Left cardiac atrium (tissue), 4 donors: ENCODE measurements at places on chromosomes 11 and 22. TPM values are rescaled to one million over a fixed set of nuclear protein-coding genes. Genes with fewer than 3 reads are reported as not detected.

Gene HEPN1
- total RNA-seq, result not detected

Gene GAL
- total RNA-seq, result not detected

Gene GRK3
- 12.2 TPM for total RNA-seq

Gene CNTF
- total RNA-seq, result 1.5 TPM

Gene KCNK7
- 0.31 TPM for total RNA-seq

Gene LRRC4C
- total RNA-seq, result 1.6 TPM

Gene USP2
- 65.8 TPM for total RNA-seq

DNA sequence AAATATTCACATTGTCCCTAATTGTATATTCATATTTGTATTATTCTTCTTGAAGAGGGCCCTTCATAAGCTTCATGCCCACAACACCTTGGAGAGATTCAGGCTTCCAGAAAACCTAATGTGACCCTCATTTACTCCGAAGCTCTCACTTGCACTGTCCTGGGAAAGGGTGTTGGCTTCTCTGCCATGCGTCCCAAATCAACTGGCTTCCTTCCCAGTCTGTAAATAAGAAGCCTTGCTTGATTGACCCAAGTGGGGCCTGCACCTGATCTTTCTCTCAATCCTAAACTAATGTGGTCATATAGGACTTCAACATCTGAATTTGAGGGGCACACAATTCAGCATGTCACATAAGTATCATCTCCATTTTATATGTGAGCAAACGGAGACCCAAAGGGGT is 40.5 kb upstream of the ZBTB16 start:
- no peak for DNase-seq

- DNase-seq, result no peak
These were observed 4.4 kb downstream of the ASCL2 start for GRCh38 chr11:2265854-2266585.

- no peak for DNase-seq
These were observed 15.6 kb downstream of the KIAA1671 start for GRCh38 chr22:24968066-24968561.

GRCh38 chr11:66251809-66252208 is 16.6 kb upstream of the RAB1B start:
- DNase-seq, result no peak

GRCh38 chr11:92902417-92902816 is 67.0 kb upstream of the MTNR1B start:
- no peak for DNase-seq

- no peak for DNase-seq
These were observed 24.7 kb upstream of the PARVB start for GRCh38 chr22:43999378-43999777.

DNA sequence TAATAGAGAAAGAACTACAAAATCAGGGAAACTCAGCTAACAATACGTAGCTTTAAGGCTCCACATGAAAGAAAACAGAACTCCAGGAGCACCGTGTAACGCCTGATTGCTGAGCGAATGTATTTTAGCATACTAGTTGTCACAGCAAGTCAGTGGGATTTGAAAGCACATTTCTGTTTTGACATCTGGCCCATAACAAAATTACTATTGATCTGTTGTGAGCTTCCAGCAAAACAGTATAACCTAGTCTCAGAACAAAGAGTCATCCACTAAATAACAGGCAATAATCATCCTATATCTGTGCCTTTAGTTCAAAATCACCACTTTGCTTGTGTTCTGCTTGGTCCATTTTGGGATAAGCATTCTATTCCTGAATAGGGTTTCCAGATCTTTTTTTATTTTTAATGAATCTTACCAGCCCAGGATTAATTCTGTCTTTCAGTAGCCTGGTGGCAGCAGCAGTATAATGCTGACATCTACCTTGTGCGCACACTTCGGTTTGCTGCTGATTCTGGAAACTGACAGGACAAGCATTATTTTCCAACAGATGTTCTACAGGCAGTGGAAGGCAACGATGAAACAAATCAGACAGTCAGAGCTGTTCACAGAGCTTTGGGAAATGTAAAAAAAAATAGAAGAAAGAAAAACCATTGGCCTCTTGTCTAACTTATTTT is 66.2 kb downstream of the CADM1 start:
- no peak for DNase-seq

GRCh38 chr11:66820381-66820780 is 22.9 kb upstream of the RCE1 start:
- no peak for DNase-seq

DNA sequence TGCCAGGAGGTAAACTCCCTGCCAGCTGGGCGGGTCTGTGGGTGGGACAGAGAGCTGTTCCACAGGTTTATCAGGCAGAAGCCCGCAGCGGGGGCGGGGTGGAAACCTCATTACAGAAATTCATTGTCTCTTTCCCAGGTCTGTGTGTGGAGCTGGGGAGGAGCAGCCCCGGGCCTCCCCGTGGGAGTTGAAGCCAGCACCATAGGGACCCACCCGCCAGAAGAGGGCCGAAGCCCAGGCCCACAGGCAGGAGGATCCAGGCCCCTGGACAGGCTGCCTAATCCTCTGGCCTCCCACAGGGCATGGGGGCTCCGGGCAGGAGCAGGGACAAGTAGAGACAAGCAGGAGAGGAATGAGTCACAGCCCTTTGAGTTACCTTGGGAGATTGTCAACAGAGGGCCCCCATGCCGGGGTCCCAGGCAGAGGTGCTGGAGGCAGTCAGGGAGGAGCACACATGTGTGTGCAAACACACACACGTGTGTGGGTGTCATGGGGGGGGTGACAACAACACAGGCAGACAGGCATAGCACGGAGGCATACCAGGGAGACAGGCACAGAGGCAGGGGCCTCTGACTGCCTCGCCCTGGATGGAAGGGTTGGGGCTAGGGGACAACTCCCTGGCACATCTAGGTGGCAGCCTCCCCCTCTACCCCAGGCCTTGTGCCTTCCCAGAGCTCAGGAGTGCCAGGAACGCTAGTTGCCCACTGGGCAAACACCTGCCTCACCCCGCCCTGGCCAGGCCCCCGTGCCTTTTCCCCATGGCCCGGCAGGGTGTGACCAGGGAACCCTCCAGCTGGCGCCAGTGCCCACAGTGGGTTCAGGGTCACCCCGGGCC is 1.4 kb downstream of the CDC42BPG start:
- DNase-seq, result no peak

GRCh38 chr11:45324459-45324858 is 38.3 kb upstream of the SYT13 start:
- DNase-seq, result no peak

DNA sequence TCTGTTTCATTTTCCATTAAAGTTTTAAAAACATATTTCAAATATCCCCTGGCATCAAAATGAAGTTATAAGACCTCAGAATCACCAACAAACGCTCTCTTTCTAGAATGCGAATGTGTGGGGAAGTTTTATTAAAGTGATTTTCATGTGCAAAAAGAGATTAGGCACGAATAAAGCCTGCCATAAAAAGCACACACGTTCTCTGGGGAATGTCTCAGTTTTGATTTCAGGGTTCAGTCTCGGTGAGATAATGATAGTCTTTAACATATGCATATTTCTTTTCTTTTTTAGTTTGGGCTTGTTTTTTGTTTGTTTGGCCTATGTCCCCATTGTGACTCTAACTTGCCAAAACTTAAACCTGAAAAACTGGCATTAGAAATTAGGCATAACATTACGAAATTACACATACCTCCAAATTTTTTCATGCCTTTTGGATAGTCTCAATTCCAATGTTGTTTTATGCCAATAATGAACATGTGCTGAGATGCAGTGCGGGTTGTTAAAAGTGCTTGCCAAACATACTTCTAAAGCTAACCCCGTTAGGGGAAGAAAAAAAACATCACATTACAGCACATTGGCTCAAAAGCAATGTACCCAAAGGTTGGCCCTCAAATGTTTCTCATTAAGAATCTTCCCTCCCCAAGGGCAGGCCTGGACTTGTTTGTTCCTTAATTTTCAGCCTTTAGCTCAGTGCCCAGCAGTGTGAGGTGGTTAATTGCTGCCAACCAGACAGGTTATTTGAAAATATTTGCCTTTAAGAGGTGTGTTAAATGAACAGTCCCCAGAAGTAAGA is 33.2 kb upstream of the FBLN1 start:
- DNase-seq, result no peak

DNA sequence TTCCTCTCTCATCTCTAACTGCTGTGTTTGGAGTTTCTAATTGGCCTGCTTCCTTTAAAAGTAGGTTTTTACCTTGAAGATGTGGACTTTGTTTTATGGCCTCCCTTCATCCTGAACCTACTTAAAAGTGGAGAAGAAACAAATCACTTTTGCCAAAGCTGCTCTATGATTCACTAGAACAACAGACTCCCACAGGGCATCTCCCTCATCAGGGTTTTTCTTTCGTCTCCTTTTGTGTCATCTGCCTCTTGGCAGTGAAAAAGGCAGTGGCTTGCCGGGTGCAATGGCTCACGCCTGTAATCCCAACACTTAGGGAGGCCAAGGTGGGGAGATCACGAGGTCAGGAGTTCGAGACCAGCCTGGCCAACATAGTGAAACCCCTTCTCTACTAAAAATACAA is 186.6 kb upstream of the MTNR1B start:
- no peak for DNase-seq

DNA sequence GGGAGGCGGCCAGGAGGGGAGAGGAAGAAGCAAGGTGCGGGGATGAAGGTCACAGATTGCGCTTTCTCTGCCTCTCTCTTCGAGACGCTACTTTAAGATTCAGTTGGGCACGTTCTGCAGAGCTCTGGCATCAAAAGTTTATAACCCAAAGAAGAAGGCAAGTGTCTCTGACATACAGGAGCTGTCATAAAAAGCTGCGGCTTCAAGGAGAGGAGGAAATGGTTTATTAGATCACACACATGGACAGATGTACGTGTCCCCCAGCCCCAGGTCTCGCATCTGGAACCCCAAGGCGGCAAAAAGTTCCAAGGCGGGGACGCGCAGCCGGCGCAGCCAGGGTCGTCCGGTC is 589.0 kb downstream of the OPCML start:
- DNase-seq, result no peak

DNA sequence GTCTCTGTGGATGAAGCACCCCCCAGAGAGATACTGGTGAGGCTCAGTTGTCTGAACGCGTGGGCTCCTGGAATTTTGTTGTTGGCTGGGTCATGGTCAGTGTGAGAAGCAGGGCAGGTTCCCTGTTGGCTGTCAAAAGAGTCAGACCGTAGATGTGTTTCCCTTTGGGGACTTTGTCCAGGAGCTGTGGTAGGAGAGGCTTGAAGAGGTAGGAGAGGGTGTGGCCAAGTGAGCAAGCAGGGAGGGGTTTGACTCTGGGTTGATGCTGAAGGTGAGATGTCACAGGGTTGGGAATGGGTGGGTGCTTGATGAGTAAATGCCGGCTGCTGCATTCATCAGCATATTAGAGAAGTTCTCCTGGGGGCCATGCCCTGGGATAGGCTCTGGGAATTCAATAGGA is 803.2 kb downstream of the TBC1D22A start:
- no peak for DNase-seq

- DNase-seq, result no peak
These were observed 22.1 kb downstream of the GGTLC2 start for GRCh38 chr22:22666307-22667091.

GRCh38 chr11:104151404-104152204 is 12.3 kb downstream of the PDGFD start:
- no peak for DNase-seq

GRCh38 chr22:34812631-34813030 is 253.3 kb upstream of the ISX start:
- no peak for DNase-seq
